ENCODE measurements at places on chromosomes 5 and 9.

DNA sequence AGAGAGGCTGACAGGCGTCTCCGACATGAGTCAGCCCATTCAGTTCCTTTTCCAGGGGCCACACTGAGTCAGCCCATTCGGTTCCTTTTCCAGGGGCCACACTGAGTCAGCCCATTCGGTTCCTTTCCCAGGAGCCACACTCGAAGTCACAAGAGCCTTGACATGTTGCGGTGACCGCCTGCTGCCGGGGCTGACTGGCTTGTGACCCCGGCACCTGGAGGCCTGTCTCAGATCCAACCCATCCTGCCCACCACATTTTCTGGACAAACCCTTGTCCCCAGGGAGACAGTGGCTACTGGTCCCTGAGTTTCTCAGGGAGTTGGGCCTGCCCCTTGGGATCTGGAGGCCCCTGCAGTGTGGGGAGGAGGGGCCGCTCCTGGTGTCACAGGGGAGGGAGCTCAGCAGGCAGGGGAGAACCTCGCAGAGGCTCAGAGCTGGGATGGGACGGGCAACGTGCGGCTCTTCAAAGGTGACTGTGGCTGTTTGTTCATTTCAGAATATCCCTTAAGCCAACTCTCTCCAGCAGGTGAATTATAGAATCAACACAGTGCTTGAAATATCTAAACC lies 40.5 kb upstream of the LPCAT1 start:
- no peak for DNase-seq

GRCh38 chr9:37986771-37987258 lies 82.2 kb downstream of the SHB start:
- DNase-seq: no peak

- DNase-seq: no peak
These were observed 48.7 kb downstream of the CHD1 start for GRCh38 chr5:98880151-98880550.

GRCh38 chr5:112634166-112634565 lies 103.5 kb upstream of the APC start:
- no peak for DNase-seq

GRCh38 chr9:35636135-35636876 lies 14.4 kb downstream of the SIT1 start:
- DNase-seq: no peak
